ENCODE measurements at places on chromosomes 6 and 20.

DNA sequence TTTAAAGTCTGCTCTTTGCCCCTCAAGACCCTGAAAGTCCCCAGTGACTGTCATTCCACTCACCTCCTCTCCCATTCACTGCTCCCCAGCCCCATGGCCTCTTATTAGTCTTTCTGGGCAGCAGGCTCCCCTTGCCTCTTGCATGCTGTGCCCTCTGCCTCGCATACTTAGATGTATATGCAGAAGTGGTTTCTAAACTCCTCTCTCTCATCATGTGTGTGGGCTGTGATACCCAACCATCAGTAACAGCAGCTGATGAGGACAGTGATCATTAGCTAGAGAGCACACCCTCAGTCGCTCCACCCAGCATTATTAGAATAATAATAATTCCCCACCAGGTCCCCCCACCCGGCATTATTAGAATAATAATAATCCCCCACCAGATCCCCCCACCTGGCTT, 14.5 kb downstream of the PKIG start:
- H3K36me3 ChIP-seq, result no peaks in the 10 kb centered on the region
- DNase-seq, result no peak
- no peaks in the 10 kb centered on the region for H3K27me3 ChIP-seq

- peaks cover 16% of the 10 kb centered on the region for H3K4me1 ChIP-seq
- peak; percentile 77 for DNase-seq
- peak overlapping the region; percentile 90 for H3K4me3 ChIP-seq
Observed at GRCh38 chr6:149566410-149567193, 427 bp downstream of the GINM1 start.

GRCh38 chr6:129603741-129604140, 106.2 kb downstream of the ARHGAP18 start:
- H3K27me3 ChIP-seq, result no peaks in the 10 kb centered on the region
- no peak for DNase-seq
- H3K4me1 ChIP-seq, result peaks cover 11% of the 10 kb centered on the region
- H3K27ac ChIP-seq, result no peak overlapping the region

DNA sequence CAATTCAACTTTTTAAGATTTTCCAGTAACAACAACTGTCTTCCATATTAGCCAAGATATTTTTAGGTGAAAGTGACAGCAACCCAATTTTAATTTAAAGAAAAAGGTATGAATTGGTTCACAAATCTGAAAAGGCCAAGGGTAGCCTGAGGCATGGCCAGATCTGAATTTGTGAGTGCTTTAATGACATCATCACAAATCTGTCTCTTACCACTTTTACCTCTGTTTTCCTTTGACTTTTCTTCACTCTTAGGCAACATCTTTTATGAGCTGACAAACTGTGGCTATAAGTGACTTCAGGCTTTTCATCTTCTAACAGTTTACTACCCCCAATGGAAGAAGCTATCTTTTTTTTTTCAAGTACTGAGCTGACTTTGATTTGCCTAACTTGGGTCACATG, 44.5 kb upstream of the PKIB start:
- DNase-seq, result no peak
- H3K4me3 ChIP-seq, result no peak overlapping the region
- H3K27me3 ChIP-seq, result no peaks in the 10 kb centered on the region
- no peak overlapping the region for H3K27ac ChIP-seq
- peaks cover 19% of the 10 kb centered on the region for H3K4me1 ChIP-seq

DNA sequence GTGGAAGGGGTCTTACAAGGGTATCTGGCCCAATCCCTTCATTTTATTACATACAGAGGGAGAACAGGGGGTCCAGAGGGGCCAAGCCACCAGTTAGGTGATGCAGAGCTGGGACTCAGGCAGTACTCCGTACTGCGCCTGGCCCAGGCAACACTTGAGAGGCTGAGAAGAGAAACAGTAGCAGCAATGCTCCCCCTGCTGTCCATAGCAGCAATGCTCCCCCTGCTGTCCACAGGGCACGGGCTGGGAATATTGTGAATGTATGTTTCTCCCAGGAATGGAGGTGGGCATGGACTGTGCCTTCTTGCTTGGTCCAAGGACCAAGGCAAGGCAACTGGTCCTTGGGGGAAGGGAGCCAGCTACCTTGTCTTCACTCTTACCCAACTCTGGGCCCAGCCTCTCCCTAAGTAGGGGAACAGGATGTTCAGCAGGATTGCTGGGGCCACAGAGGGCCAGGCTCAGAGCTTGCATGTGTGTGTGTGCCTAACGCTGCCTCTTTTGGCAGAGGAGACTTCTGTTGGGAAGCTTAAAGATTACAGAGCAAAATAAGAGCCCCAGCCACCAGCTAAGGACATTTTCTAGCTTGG, 14.8 kb upstream of the FAM83C start:
- H3K36me3 ChIP-seq, result no peaks in the 10 kb centered on the region
- H3K4me1 ChIP-seq, result peaks cover 19% of the 10 kb centered on the region
- peak; percentile 88 for DNase-seq
- H3K27me3 ChIP-seq, result no peaks in the 10 kb centered on the region

DNA sequence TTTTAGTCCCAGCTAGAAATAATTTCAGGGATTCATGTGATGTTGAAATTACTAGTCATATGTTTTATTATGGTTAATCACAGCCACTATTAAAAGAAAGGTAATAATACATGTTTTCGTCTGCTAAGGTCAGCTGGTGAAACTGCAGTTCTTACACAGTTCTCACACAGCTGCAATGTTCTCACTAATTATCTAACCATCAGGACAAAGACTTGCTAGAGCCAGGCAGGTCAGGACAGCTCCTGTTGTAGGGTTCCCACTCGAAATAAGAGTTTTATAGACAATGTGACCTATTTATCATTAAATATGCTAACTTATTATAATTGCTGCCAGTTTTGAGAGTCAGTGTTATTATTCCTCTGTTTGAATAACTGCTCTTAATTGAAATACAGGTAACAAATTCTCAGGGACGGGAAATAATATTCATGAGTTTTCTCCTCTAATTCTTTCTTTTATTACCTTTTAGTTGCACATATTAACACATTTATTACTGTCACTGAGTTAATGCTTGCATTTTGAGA, 97.9 kb downstream of the GJA1 start:
- H3K36me3 ChIP-seq, result no peaks in the 10 kb centered on the region
- H3K27me3 ChIP-seq, result no peaks in the 10 kb centered on the region
- H3K27ac ChIP-seq, result 0 out of 2 replicates have a peak overlapping the region, but pooled peaks have one; percentile 10
- H3K4me1 ChIP-seq, result 0 out of 2 replicates have a peak, but pooled peaks cover 6% of the 10 kb centered on the region
- no peak for DNase-seq

DNA sequence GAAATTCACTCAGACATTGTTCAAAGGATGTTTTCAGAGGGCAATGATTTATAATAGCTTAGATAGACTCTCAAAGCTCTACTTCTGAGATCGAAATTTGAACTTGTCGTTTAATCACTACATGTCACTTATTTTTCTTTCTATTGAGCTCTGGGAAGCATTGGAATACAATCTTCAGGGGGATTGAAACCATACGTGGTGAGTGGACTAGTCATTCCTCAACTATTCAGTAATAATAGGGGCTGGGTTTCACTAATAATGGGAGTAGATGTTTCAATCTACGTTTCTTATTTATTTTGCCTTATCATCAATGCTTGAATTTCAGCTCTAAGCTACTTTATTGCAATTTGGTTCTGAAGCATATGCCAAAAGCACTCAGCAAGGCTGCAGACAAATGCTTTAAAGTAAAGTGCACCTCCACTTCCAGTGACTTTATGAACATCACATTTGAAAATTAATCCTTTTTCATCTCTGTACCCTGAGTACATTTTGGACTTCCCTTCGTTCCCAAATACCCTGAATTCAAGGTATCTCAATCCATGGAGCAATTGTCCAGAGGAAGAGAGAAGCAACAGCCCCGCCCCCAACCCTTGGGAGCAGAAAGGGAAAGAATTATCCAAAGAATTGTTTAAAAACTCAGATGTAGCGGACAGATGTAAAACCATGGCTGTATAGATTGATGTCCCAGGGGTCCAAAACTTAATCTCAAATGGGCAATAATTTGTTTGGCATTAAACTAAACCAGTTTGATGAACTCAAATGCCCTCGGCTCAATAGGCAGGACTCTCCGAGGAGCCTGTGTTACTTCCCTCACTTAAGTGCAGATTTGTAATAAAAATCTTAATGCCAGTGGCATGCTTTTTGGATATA, 68.1 kb downstream of the HFE start:
- peak overlapping the region; percentile 86 for H3K4me3 ChIP-seq
- H3K27me3 ChIP-seq, result no peaks in the 10 kb centered on the region
- H3K27ac ChIP-seq, result peak overlapping the region; percentile 34

Measured in GM23338 (cell line).